MCF 10A (cell line): ENCODE measurements at places on chromosomes 5 and 9. TPM values are rescaled to one million over a fixed set of nuclear protein-coding genes. Genes with fewer than 3 reads are reported as not detected.

DNA sequence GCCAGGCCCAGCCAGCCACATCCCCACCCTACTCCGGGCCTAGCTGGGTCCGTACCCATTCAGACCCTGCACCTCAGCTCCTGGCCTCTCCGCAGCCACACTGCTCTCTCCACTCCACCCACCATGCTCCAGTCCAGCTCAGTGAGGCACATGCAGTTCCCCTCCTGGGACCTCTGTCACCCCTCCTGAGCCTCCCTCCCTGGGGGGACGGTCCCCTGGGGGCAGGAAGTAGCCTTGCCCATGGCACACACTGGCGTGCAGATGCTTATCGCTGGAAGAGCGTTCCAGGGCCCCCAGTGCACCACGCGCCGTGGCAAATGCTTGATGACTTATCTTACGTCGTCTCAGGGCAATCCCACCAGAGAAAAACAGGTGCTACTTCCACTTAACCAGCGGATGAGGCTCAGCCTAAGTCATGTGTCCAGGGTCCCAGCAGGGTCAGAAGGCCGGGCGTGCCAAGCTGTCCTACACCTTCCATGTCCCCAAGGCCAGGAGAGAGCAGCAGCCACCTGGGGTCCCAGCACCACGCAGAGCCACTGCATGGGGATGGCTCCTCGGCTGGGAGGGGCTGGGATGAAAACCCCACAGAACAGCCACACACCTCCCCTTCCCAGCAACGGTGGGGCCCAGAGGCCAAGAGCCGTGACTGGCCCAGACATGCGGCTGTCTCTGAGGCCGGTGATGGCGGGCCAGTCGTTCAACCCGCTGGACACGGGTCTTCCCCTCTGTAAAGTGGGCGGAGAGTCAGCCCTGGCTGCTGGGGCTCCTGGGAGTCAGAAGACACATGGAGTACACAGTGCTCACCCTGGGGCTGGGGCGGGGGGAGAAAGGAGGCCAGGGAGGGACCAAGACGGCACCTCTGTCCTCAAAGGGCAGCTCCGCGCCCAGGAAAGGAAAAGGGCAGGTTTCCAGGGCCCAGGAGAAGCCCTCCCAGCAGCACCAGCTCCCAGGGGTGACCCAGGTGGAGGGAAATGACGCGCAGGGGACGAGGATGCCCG lies 2.6 kb upstream of the CCDC187 start:
- no peak for DNase-seq

DNA sequence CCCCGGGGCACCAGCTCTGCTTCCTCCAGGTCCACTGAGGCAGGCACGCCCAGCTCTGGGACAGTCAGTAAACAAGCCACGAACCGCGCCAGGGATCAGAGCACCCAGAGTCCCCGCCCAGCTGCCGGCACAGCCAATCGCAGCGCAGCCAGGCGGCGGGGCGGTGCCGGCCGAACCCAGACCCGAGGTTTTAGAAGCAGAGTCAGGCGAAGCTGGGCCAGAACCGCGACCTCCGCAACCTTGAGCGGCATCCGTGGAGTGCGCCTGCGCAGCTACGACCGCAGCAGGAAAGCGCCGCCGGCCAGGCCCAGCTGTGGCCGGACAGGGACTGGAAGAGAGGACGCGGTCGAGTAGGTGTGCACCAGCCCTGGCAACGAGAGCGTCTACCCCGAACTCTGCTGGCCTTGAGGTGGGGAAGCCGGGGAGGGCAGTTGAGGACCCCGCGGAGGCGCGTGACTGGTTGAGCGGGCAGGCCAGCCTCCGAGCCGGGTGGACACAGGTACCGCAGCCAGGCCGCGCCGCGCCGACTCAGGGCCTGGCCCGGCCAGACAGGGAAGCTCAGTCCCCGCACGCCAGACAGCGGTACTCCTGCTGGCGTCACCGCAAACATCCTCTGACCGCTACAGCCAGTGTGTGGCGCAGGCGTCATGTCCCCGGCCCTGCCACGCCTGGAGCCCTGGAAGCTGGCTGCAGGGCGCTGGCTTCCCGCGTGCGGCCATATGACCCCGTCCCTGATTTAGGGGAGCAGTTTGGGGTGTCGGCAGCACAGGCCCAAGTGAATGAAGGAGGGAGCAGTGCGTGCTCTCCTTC lies at the start of gene CTSL:
Gene CTSL, plus strand, starts transcription at position 220 of the 810 bp plus-strand sequence. CDS start 1,485 bp downstream, outside the sequence.
- peak; percentile 78 for DNase-seq

GRCh38 chr5:67206929-67207328 lies 10.3 kb upstream of the CD180 start:
- DNase-seq: peak; percentile 93

DNA sequence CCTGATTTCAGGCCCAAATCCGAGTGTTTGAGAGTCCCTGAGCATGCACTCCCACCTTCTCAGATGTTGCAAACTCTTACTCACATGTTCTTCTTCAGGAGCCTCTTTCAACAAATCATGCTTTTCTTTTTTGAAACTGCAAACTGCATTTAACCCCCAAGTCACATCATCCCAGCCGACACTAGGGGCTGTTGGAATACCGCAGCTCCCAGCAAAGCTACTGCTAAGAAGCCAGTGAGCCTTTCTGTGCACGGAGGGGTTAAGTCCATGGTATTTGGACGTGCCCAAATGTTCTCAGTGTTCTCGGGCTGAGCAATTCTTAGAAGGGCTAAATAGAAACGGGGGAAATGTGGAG lies 282.9 kb downstream of the NFIB start:
- no peak for DNase-seq

DNA sequence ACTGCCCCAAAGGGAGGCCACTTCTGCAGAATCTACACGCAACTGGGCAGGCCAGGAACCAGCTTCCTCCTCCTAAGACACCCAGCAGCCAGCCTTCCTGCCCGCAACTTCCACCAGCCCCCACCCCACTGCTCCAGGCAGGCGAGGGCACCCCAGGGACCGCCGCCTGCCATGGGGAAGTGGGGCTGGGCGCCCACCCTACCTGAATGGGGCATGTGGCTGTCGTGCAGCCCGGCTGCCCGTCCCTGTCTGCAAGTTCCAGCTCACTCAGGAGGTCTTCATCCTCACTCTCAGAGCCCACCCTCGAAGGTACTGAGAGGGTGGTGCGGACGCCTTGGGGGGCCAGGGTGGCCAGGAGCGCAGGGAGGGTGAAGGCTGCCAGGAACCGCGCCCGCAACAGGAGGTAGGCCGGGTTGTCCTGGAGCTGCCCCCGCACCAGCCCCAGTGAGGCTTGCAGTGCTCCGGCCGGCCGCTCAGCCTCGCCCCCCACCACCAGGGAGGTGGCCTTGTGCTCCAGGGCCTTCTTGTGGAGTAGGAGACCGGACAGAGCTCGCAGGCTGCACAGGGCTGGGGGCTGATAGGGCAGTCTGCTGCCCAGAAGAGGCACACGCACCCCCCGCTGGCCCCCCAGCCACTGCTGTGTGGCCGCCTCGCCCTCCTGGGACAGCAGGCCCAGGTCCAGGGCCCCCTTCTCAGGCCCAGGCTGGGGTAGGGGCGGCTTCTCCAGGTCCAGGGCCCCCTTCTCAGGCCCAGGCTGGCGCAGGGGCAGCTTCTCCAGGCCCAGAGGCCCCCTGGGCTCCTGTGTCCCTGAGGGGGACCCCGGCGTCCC lies 4.1 kb upstream of the CARD9 start:
- no peak for DNase-seq

DNA sequence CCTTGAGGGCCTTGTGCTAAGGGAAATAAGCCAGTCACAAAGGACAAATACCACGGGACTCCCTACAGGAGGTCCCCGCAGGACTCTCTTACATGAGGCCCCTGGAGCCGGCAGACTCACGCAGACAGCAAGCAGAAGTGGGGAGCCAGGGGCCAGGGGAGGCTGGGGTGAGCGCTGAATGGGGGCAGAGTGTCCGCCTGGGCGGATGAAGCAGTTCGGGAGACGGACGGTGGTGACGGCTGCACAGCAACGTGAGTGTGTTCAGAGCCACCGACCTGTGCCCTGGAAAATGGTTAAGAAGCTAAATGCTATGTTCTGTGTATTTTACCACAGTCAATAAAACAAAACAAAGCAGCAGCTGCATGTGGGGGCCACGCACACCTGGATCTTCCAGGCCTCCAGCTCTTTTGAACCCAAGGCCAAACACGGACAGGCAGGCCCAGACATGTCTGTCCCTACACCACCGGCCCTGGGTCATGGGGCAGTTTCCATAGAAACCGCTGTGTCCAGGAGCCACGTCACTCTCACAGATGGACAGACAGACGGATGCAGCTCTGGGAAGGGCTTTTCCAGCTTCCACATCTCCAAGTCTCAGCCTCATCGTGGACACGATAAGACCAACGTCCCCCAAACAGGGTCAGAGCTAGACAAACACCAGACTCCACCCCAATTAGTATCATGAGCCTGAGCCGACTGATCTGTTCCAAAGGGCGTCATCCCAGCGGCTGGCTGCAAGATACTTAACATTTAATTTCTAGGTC lies 103.9 kb downstream of the VAV2 start:
- peak; percentile 45 for DNase-seq

- no peak for DNase-seq
Observed at GRCh38 chr9:87372356-87372851, 125.3 kb upstream of the DAPK1 start.

GRCh38 chr5:127875235-127876021 lies 172.2 kb downstream of the CCDC192 start:
- DNase-seq: peak; percentile 86

The TSPAN17 gene
- 36.7 and 47.5 TPM in 2 replicates for total RNA-seq
